ENCODE measurements at places on chromosomes 2 and 18. TPM values are rescaled to one million over a fixed set of nuclear protein-coding genes. Genes with fewer than 3 reads are reported as not detected.

DNA sequence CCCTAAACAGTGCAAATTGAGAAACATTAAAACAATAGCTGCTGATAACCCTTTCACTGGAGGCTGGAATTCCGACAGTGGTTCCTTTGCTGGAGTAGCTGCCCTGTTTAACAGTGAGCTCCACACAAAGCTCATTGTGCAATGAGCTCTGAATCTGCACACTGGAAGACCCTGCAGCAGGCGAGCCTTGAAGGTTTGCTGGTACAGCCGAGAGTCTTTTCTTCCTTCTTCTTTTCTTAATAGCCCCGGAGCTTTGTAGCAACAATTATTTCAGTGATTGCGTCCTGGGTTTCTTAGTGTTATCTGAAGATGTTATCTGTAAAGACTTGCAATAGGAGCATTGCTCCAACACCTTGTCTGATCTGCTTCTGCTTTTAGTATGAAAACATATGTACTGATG lies 50.8 kb upstream of the CXCR4 start:
- DNase-seq, result no peak

GRCh38 chr18:23302851-23303527 lies 150.1 kb upstream of the RIOK3 start:
- DNase-seq, result no peak

GRCh38 chr2:57981083-57981768 lies 65.4 kb upstream of the VRK2 start:
- DNase-seq, result no peak

GRCh38 chr2:223469270-223470046 lies 132.7 kb downstream of the SCG2 start:
- DNase-seq, result no peak

The MRPL44 gene
- 64.9 TPM for total RNA-seq

GRCh38 chr2:10284108-10284870 lies 18.4 kb upstream of the HPCAL1 start:
- DNase-seq, result no peak

- DNase-seq, result no peak
Observed at GRCh38 chr2:26238311-26238958, 6.0 kb downstream of the HADHA start.

The LIPG gene
- 87.5 TPM for total RNA-seq

Data from Caco-2 (cell line).